D721Med (cell line): ENCODE measurements at places on chromosomes 2 and 18.

DNA sequence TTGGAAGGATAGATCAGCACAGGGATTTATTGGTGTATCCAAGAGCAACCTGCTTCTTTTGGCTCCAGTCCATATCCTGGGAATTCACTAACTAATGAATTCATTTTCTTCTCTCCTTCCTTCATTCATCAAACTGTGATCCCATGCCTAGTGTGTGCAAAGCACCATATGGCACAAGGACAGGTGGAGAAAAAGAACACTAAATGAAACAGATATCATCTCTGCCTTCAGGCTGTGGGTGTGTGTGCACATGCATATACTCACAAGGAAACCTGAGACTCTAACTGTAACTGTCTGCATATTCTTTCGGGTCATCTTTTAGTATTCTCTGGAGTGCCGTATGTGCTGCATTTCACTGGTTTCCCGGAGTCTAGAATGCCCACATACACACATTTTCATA, 20.2 kb downstream of the TNP1 start:
- no peak for DNase-seq

DNA sequence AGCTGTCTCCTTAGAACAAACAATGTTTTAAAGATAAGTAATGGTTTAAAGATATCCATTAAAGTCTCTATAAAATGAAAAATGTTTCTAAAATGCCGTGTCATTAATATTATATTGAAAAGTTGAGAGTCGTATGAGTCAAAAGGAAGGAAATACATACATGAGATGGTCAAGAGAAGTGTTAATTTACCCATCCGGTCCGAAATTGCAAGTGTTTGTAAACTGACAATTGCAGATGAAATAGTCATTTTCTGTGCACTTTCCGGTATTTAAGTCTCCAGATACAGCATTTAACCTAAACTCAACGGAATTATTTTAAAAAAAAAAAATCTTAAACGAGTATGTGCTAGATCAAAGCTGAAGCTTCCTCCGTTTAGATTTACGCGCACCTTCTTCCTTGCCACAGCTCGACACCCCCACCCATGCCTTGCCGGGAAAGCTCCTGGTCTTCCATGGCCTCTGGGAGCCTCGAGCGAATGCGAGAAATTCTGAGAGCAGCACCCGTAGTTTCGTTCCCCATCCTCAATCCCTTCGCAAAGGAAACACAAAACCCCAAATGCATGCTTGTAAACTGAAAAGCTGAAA, 1.8 kb downstream of the DSC3 start:
- DNase-seq: no peak

GRCh38 chr2:25056098-25056821, 14.4 kb downstream of the EFR3B start:
- DNase-seq: no peak

DNA sequence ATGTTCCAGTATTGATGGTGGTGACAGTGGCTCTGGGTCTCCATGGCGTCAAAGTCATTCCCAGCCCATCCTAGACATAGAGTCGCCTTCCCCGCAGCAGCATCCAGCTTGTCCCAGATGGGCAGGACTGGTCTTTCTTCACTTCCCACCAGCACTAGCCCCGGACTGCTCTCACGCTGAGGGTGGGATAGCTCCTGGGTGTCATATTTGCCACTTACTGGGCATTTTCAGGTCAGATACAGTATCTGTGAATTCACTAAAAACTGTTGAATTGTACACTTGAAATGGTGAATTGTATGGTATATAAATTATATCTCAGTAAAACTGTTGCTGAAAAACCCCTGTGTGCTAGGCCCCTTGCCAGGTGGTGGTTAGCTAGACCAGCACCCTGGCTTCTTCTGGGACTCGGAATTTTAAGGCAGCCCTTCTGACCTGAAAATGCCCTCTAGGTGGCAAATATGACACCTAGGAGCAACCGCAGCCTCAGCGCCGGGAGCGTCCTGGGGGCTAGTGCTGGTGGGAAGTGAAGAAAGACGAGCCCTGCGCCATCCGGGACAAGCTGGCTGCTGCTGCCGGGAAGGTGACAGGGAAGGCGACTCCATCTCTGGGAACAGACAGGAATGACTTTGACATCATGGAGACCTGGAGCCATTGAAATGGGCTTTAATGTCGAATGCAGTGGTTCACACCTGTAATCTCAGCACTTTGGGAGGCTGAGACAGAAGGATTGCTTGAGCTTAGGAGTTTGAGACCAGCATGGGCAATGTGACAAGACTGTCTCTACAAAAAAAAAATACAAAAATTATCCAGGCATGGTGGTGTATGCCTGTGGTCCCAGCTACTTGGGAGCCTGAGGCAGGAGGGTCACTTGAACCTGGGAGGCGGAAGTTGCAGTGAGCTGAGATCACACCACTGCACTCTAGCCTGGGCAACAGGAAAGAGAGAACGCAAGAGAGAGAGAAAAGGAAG, 56.2 kb downstream of the DDX1 start:
- no peak for DNase-seq

DNA sequence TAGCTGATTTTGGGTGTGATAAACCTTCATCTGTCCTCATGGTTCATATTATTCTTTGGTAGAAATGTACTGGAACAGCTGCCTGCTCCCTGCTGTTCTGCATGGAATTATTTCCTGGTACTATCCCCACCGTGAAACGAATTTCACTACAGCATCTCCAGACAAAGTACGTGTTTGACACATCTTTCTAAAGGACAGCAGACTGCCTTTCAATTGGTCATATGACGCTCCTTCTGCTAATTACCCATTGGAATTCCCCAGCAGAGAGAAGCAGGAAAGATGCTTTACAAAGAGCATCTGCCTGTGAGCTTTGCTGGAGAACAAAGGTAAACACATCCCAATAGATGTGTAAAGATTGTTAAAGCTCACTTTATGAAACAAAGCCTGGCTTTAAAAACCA, 4.4 kb upstream of the RFX8 start:
- no peak for DNase-seq
